ENCODE measurements at places on chromosomes 1 and 21. TPM values are rescaled to one million over a fixed set of nuclear protein-coding genes. Genes with fewer than 3 reads are reported as not detected.

The ADAMTS4 gene
- total RNA-seq, result 0.30 TPM

The TBX19 gene
- total RNA-seq, result 2.5 TPM

The VHLL gene
- total RNA-seq, result 0.30 TPM

The LRP8 gene
- 57.9 TPM for total RNA-seq

The ZNF644 gene
- total RNA-seq, result 54.4 TPM

The NES gene
- total RNA-seq, result not detected

The CHAF1B gene
- 31.5 TPM for total RNA-seq

The TRAPPC3 gene
- 63.6 TPM for total RNA-seq

The CFHR1 gene
- total RNA-seq, result not detected

The L1TD1 gene
- not detected for total RNA-seq

The GPATCH3 gene
- 13.9 TPM for total RNA-seq

The BNIPL gene
- 1.5 TPM for total RNA-seq

The FNDC5 gene
- total RNA-seq, result not detected

The HSD11B1 gene
- total RNA-seq, result 0.36 TPM

The CFAP126 gene
- not detected for total RNA-seq

The RNF223 gene
- not detected for total RNA-seq

The FCRL4 gene
- total RNA-seq, result not detected

The IL19 gene
- 0.95 TPM for total RNA-seq

Data from T-helper 2 cell treated with Interferon-gamma antibody and Interleukin-4, amounts not matched to agents 100 ng/mL and 5 ng/mL, for 36 hours (primary cell).